ENCODE measurements at places on chromosomes 7 and 10. TPM values are rescaled to one million over a fixed set of nuclear protein-coding genes. Genes with fewer than 3 reads are reported as not detected.

ZNF117 gene
- 3.4 TPM for total RNA-seq

GRCh38 chr7:129903935-129904334 is 48.8 kb downstream of the UBE2H start:
- DNase-seq, result no peak

GRCh38 chr7:107035446-107035845 is 9.1 kb upstream of the PRKAR2B start:
- no peak for DNase-seq

- DNase-seq, result no peak
Measured at GRCh38 chr7:127189074-127189473, 63.7 kb downstream of the GRM8 start.

GRCh38 chr10:35797187-35797586 is 155.1 kb upstream of the FZD8 start:
- DNase-seq, result no peak

DNA sequence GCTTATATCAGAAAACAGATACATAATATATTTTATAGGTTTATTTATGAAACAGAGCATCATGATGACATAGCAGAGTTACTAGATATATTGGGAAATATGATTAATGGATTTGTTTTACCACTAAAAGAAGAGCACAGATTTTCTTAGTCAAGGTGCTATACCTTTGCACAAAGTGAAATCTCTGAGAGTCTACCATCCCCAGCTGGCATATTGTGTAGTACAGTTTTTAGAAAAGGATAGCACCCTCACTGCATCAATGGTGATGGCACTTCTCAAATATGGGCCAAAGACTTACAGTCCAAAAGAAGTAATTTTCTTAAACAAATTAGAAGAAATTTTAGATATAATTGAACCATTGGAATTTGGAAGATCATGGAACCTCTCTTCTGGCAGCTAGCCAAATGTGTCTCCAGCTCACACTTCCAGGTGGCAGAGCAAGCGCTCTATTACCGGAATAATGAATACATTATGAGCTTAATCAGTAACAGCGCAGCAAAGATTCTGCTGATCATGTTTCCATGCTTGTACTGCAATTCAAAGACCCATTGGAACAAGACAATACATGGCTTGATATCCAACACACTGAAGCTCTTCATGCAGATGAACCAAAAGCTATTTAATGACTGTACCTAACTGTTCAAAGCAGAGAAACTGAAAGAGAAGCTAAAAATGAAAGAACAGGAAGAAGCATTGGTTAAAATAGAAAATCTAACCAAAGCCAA is 21.9 kb upstream of the CREB3L2 start:
- DNase-seq, result no peak

DNA sequence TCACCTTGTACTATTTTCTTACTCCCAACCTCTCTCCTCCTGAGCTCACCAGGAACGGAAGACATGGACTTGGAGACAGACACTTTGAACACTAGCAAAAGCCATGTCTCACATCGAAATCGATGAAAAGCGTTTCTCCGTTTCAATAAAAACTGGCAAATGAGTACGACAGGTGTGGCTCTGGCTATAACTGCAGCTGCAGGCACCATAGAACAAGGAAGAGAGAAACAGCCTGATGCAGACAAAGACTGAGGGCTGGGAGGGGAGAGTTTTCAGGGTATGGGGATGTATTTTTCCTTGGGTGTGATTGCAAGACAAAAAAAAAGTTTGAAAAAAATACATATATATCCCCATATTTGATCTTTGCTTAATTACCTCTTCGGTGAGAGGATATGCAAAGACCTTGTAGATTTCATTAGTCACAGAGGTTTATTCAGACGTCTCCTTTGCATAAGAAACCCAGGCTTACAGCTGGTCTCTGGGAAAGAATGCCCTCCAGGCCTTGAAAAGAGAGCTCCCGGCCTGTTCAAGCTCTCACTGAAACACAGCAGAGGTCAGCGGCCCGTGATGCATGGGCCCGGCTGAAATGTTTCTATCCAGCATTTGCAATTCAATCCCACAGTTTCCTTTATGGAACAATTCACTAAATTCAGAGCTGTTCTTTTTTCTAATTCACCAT is 63.1 kb downstream of the TLL2 start:
- no peak for DNase-seq
